ENCODE measurements at places on chromosomes 7 and 10.

DNA sequence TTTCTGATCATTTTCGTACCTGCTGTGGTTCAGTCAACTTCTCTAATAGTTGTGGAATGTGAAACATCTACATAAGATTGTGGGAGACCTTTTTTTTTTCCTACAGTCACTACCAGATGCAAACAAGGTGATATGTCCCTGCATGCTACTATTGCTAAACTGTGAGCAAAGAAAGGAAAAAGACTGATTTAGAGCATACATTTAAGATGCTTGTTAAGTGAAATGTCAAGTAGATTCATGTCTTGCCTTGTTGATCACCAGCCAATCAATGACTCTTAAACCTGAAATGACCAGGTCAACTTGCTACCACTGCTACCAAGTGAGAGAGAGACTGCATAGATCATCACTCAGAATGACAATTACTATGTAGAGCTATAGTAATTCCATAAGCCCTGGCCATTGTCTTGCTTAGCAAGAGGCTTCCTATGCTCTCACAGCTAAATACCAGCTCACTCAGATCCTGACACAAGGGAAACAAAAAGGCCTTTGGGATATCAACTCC lies 84.3 kb upstream of the SKAP2 start:
- no peak for DNase-seq

DNA sequence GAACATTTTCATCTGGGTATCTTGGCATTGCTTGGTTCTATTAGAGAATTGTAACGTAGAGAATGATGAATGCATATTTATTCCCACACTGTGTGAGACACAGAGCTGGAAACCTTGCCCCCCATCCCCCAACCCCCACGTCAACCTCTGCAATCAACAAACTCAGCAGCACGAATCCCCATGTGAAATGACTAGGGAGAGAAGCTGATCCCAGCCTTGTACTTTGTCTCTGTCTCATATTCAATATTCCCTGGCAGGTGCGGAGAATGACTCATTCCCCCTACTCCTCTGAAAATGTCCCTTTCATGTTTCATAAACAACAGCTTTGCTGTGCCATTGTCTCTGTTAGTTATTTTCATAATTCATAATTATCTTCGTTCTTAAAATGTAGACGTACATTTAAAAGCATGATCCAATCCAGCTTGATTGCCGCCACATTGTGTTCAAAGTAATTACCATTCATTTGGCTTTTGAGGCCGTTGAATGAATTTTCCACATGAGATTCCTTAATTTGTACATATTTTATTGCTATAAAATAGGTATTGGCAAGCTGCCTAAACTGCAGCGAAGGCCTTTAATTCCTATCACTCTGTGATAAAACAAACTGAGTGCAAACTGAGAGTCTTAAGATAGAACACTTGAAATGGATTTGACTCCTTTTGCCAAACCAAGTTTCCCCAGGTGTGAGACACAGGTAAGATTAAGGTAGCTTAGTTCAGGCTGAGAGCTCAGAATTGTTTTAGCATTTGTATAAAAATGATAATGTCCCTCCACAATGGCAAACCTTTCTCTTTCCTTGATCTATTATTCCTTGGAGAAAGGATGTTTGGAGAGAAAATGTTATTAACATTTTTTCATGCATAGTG lies 920.2 kb downstream of the TYW1 start:
- no peak for DNase-seq

DNA sequence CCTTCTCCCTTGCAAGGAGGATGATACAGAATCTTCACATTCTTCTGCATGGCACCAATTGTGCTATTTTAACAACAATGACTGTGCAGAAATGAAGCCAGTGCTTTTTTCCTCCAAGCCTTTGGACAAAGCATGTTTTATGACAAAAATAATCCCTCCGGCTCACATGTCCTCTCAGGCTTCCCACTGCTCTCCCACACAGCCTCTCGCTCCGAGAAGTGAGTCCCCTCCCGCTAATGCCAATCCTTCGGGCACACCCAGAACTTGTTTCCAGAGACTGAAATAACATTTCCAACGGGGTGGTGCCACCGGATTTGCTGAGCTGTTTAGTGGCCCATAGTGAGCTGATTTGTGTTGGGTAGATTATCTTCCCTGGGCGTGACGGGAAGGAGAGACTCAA lies 35.8 kb downstream of the RBM17 start:
- DNase-seq, result no peak

DNA sequence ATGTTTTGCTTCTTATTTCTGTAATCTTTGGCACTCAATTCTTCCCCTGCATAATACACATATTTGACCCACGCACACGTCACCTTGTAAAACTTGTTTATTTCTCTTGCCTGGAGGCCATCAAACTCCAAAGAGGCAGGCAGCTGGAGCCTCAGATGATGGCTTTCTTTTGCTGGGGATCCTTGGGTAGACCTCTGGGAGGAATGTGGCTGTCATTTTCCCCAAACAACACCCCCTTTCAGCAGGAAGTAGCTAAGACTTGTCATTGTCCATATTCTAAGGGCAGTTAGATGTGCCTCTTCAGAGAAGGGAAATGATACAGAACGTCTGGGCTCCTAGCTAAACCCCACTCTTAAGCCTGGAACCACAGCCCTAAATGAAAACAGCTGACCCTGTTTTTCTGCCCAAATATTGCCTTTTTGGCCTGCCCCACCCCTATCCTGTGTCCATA lies 111.3 kb downstream of the ITGB8 start:
- DNase-seq, result no peak

GRCh38 chr10:123475466-123475865 lies 190.7 kb upstream of the GPR26 start:
- no peak for DNase-seq

- DNase-seq, result no peak
Measured at GRCh38 chr10:97329766-97330165, 4.8 kb downstream of the FRAT2 start.

GRCh38 chr10:125156196-125156595 lies 4.2 kb downstream of the CTBP2 start:
- no peak for DNase-seq

DNA sequence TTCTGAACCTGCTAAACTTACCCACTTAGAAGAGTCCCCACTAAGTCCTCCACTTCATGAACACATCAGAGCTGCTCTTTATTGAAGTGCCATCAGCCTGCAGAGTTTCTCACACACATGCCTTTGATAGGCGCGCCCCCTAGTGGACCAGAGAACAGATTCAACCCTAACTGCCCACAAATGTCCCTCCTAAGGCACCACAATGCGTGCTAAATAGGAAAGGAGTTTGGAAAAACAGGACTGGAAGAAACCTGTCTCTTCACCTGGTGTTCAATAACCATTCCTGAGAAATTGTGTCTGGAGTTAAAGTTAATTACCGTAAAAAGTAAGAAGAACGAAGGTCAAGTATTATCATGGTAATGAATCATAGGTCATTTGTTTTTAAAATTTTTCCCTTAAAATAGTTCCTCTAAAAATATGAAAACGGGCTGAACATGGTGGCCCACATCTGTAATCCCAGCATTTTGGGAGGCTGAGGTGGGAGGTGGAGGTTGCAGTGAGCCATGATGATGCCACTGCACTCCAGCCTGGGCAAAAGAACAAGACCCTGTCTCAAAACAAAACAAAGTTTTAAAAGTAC lies 249.7 kb downstream of the ELMO1 start:
- peak; percentile 87 for DNase-seq

GRCh38 chr10:95480102-95480900 lies 80.9 kb downstream of the SORBS1 start:
- DNase-seq, result no peak

- DNase-seq, result no peak
Measured at GRCh38 chr7:28225576-28225975, 45.0 kb upstream of the JAZF1 start.

GRCh38 chr7:50851891-50852290 lies 69.2 kb upstream of the GRB10 start:
- no peak for DNase-seq

GRCh38 chr10:116915340-116915739 lies 66.0 kb downstream of the ENO4 start:
- no peak for DNase-seq

Data from mesothelial cell of epicardium (in vitro differentiated cells).